ENCODE measurements at places on chromosomes 5 and 9.

DNA sequence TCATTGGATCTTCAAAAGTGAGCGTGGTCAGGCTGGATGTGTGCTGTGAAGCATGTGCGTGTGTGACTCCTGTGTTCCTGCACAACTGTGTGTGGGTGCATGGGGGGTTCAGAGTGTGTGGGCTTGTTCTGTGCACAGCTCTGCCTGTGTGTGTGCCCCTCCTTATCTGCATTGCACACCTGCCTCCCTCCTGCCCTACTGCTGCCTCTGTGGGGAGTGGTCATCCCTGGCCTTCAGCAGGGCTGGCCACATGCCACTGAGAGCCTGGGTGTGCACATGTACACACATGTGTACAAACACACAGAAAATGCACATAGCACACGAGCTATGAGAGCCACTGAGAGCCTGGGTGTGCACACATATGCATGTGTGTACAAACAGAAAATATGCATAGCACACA is 92.1 kb downstream of the CACNA1B start:
- DNase-seq = no peak

- no peak for DNase-seq
These were observed 357.8 kb upstream of the RGMB start for GRCh38 chr5:98415663-98416062.

DNA sequence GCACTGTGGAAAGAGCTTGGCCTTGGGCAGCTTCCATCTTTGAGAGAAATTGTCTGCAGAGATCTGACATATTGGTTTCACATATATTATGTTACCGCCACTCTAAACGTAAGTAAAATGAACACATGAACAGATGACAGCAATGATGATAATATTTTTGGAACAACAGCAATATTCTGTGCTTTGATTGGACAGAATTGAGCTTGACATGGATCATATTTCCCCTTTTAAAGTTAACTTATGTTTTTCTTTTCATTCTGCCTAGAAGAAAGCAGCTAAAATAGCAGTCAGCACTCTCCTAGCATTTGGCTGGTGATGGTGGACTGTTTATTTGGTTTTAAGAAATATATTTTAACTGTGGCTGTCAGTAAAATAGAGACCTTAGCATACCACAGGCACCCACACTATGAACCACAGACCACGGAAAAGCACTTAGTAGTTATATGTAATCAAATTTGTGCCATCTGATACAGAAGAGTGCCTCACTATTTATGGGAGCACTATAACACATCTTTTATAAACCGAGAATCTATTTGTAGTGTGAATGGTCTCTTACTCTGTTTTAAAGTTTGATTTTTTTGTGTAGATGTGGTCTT is 1.8 kb upstream of the CFAP95 start:
- no peak for DNase-seq

- DNase-seq = peak; percentile 10
These were observed 321.1 kb downstream of the ARHGEF28 start for GRCh38 chr5:73946919-73947602.

DNA sequence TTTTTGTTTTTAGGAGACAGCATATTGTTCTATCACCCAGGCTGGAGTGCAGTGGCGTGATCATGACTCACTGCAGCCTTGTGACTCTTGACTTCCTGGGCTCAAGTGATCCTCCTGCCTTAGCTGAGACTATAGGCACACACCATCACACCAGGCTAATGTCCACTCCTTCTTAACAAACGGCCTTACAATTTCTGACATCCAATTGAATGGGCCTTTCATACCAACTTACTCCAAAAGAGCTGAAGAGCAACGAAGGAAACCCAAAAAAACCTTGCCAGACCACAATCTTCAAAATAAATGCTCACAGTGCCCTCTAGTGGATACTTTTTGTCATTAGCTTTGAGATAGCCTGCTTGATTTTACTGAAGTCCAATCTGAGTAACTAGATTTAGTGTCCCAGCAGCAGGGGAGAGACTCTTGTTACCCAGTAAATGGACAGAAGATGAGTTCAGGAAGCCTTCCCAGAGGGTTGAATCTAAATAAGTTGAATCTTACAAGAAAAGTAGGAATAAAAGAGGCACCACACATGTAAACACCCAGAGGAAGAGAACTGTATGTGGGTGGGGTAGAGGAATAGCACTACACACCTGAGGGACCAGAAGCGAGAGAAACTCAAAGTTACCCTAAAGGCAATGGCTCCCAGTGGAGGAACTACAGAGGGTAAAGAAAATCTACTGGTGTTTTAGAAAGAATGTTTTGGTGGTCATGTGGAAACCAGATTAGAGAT is 9.3 kb downstream of the ZNF622 start:
- DNase-seq = peak; percentile 28

- no peak for DNase-seq
These were observed 263.2 kb downstream of the KCTD16 start for GRCh38 chr5:144433893-144434292.

- DNase-seq = no peak
These were observed 1767.0 kb downstream of the MAT2B start for GRCh38 chr5:165272436-165272835.

GRCh38 chr5:138770977-138771376 is 17.8 kb downstream of the CTNNA1 start:
- DNase-seq = no peak

DNA sequence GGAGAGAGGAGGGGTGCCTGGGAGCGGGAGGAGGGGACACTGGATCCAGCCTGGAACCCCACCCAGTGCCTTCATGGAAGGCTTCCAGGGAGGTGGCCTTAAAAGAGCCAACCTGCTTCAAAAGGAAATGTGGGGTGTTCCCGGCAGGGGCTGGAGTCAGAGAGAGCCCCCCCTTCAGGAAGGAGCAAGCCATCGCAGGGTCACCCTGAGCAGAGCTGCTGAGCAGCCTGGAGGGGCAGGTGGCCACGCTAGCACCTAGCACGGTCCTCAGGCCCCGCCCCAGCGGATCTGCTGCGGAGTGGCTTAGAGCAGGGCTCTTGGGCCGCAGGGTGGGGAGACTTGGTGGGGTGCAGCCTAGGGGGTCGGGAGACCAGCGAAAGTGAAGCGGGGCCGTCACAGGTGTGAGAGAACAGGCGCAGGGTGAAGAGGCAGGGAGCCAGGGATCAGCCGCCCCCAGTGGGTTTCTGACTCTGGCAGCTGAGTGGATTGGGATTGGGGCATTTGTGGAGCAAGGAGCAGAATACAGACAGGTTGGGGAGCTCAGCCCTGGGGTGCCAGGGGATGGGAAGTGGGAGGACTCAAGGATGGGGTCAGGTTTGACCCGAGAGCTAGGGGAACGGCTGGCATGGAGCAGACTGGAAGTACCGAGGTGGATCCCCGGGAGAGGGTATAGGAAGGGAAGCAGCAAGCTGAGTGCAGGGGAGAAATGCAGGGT is 1.5 kb downstream of the LCN2 start:
- no peak for DNase-seq

DNA sequence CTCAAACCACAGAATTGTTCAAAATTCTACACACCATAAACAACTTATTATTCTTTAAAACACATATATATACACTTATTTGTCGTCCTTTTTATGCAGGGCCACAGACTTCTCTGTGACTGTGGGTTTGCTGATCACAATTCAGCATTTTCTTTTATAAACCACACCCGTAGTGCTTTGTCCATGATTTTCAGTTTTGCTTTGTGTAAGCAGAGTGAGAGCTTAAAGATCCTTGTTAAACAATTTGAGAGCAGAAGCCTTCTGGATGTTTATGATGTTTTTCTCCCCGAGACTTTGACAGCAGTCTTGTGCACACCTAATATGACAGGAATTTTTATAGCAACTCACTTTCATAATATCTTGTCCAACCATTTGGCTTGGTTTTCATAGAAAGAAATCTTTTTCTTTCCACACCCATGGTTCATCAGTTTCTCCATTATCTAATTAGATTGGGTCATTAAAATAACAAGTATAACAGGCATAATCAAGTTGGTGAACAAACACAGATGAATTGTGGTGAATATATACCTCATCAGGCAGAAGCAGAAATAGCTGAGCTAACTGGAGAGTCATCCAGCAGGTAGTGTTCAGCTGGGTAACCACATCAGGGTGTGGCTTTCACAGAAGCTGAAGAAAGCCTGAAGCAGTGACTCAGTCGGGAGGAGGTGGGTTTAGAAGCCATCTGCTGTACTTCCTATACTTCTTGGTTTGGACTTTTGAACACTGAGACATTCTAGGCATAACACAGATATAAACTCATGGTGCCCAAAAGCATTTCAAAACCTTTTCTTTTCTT is 232.8 kb downstream of the DOCK8 start:
- no peak for DNase-seq

GRCh38 chr9:34809504-34810186 is 99.7 kb upstream of the CCL21 start:
- DNase-seq = peak; percentile 24

DNA sequence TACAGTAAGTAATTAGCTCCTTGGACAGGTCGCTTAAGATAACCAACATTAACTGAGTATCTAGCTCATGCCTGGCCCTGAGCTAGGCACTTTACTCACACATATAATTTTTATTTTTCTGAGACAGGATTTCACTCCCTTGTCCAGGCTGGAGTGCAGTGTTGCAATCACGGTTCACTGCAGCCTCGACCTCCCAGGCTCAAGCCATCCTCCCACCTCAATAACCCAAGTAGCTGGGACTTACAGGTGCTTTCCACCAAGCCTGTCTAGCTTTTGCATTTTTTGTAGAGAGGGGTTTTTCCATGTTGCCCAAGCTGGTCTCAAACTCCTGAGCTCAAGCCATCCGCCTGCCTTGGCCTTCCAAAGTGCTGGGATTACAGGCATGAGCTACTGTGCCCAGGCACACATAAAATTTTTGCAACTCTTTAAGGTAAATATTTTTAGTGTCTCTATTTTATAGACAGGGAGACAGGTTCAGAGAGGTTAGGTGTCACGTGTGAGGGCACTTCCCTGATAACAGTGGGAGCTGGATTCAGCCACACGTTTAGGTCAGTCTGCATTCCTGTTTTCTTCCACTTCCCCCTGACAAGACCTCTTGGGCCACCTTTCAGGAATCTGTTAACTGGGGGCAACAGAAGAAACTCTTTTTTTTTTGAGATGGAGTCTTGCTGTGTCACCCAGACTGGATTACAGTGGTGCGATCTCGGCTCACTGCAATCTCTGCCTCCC is 18.2 kb downstream of the HBEGF start:
- DNase-seq = no peak

GRCh38 chr9:19137282-19137681 is 10.0 kb upstream of the PLIN2 start:
- DNase-seq = no peak

DNA sequence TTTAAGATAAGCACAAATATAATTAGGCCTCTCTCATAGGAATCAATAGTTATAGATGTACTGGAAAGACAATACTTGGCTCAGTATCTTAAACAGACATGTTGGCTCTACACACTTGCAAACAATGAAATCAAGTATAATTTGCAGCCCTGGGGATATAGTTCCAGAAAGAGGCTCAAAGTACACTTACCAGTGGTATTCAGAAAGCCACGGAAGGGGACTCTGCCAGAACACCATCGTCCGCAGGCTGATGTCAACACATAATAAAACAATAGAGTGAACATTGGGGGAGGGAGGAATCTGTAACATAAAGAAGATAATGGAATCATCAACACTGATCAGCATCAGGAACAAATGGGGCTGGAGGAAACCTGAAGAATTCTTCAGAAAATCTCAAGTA is 31.2 kb upstream of the EBF1 start:
- no peak for DNase-seq

- peak; percentile 88 for DNase-seq
These were observed 28.0 kb downstream of the NCS1 start for GRCh38 chr9:130200038-130200849.

DNA sequence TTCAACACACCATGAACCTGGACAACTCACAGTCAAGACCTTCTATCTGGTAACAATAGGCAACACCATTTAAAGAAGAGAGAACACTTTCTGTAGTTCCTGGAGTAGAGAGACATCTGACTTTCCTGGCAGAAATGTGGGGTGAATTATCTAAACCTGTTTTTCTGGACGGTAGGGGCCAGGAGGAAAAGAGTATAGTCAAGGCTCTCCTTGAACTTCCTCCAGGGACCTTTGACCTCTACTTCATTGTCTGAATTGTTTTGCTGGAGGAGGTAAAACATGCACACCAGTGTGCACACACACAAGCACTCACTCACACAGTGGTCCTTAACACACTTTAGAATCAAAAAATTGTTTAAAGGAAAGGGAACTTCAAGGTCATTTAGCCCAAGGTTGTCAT is 13.2 kb downstream of the S100Z start:
- no peak for DNase-seq

DNA sequence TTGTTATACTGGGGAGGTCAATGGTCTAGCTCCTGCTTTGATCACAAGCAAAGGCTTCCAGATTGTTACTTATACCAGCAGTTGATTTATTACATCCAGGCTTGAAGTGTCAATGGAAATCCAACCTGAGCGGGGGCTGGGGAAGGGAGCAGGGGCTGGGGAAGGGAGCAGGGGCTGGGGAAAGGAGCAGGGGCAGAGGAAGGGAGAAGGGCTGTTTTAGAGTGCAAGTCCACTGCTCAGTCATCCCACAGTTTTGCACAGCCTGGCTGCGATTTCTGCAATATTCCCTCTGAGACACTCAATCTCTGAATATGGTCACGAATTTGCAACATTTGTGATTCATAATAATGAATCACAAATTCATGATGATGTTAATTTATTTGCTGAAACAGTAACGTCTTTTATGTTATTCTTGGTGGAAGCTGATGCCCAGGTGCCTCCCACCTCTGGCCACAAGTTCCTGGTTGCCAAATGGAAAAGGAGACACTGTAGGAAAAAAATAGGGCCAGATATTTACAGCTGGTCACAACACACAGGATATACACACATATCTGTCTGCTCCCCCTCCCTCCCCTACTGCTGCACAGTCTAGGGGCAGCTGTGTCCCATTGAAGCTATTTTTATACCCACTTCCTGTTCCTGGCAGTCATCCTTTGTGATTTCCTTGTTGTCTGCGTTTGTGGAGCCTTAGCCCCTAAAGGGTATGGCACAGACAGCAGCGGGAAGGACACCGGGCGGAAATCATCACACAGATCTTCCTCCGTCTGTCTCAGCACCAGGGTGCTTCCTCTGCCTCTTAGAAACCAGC is 325.1 kb downstream of the GADD45G start:
- no peak for DNase-seq

GRCh38 chr5:127536687-127537086 is 19.2 kb downstream of the PRRC1 start:
- DNase-seq = no peak

GRCh38 chr5:15650266-15650665 is 150.3 kb downstream of the FBXL7 start:
- no peak for DNase-seq

- no peak for DNase-seq
These were observed 131.7 kb downstream of the DAB2IP start for GRCh38 chr9:121783111-121783510.

DNA sequence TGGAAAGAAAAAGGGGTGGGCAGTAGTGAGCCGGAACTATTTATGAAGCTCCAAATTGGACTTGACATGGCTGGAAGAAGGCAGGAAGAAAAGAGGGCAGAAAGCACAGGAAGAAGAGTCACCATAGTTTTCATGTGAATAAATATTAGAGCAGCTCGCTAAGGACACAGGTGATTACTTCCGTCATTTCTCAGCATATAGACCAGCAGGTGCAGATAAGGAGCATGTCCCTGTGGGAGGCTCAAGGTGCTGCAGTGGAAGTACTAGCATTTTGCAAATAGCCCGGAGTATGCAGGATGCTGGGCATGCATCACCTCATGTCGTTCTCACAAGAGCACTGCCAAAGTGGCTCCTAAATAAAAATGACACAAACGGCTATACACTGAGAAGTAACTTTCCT is 71.3 kb upstream of the HTR4 start:
- DNase-seq = no peak

GRCh38 chr9:125811002-125811401 is 63.8 kb downstream of the PBX3 start:
- no peak for DNase-seq
